ENCODE measurements at places on chromosomes 6 and 20.

DNA sequence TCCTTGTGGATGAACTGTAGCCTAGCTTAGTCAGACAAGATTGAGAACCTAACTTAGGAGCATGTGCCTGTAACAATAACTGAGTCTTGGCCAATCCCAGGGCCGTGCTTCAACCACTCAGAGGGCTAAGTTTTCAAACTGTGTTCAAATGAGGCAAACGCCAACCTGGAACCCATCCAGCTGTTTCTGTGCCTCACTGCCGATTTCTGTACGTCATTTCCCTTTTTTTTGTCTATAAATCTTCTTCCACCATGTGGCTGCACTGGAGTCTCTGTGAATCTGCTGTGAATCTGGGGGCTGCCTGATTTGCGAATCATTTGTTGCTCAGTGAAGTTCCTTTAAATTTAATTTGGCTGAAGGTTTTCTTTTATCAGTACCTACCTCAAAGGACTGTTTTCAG is 115.0 kb upstream of the CHD6 start:
- DNase-seq: no peak

DNA sequence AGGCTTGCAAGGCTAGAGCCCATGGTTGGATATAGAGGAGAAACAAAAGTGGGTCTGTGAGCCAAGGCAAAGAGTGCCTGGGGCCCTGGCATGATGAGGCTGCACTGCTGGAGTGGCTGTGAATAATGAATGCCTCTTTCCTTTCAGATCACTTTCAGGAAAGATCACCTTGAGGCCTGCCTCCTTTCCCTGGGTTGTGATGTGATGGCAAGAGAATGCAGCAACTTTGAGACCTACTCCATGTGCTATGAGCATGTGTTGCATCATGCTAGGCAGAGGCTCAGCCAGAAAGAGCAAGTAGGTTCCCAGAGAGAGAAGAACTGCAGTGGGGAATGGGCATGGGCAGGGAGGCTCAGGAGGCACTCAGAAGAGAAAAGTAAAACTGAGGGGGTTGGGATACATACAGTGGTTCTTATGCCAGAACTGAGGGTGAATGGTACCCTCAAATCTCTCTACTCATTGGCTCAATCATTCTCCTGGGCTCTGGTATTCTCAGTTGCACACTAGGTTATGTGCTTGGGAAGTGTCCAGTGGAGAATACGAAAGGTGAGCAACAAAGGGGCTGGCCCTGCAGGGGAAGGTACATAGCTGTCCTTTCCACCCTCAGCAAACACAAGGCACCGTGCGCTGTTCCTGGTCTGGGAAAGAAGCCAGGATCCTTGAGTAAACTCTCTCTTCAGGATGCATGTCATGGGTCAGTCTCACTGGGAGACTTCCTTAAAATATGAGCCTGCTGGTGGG is 45.9 kb downstream of the CD164 start:
- DNase-seq: no peak

DNA sequence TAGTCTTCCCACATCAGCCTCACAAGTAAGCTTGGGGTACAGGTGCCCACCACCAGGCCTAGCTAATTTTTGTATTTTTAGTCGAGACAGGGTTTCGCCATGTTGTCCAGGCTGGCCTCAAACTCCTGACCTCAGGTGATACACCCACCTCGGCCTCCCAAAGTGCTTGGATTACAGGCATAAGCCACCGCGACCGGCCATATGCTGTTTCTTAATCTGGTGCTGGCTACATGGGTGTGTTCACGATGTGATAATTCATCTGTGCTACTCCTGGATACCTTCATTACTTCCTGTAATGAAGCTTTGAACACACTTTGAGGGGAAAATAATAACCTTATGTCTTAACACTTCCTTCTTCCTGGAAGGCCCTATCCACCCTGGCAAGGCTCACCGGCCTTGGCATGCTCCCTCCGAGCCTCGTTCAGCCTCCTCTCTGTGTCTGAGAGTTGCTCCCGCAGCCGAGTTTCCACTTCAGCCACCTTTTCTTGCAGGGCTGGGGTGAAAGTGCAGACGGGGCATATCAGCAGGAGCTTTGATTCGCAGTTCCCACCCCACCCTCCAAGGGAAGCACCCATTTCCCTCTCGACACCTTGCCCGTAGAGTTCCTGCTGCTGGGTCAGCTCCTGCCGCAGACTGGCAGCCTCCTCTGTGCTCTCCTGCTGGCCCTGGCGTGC is 5.6 kb upstream of the PSORS1C2 start:
- DNase-seq: no peak

DNA sequence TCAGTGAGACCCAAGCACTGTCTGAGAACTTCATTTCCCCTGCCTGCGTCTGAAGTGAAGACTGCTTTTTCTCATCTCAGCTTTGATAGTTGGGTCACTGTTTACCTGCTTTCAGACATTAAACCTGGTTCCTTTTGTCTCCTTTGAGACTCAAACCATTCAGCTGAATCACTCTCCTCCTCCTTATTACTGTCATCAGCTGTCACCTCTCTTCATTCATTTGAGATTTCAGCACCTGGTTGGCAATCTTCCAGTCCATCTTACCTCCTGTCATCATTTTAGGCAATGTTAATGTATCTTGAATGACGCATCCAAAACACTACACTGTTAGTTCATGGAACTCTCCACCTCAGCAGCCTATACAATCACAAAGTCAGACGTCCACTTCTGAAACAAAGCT is 34.3 kb upstream of the SOX4 start:
- no peak for DNase-seq

DNA sequence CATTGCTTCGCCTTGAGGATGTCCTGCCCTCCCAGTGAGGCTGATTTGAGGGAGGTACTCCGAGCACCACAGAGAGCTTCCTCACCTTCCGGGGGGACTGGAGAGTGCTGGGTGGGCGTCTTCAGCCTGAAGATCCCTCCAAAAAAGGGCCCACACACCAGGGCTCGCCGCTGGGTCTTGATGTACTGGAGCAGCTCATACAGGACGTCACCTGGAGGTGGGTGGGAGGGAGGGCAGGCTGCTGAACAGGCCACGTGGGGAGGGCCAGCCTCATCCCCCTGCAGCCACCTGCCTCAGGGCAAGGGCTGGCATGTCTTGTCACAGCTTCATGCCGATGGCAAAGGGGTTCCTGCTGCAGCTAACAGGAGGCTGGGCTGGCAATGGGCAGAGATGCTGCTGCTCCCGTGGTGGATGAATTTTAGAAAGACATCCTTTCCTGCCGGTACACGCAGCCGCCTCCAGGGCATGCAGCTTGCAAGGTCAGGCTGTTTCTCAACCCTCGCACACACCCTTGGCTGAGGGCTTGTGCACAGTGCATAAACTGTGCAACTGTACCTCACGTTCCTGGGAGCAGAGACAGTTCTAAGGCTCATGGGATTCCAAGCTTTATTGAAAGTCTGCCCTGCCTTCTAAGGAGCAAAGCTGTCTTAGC is 14.0 kb downstream of the ETV7 start:
- no peak for DNase-seq

GRCh38 chr20:23407781-23408464 is 13.4 kb downstream of the NAPB start:
- DNase-seq: peak; percentile 51

- no peak for DNase-seq
Observed at GRCh38 chr6:17311595-17312311, 30.6 kb downstream of the RBM24 start.

DNA sequence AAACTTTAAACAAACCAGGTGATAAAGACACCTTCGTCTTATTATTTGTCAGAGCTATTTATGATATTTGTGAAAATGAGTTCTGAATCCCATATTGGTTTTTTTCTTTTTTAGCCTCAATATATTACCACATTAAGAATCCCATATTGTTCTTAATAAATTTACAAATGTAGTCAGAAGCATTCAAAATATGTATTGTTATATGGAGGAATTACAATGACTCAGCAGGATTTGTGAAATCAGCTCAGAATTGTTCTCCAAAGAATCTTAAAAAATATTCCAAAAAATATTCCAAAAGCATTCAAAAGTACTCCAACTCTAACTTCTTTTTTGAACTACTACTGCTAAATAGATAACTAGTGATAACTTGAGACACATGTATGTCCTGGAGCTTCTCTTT is 6.5 kb upstream of the ZNF343 start:
- no peak for DNase-seq

DNA sequence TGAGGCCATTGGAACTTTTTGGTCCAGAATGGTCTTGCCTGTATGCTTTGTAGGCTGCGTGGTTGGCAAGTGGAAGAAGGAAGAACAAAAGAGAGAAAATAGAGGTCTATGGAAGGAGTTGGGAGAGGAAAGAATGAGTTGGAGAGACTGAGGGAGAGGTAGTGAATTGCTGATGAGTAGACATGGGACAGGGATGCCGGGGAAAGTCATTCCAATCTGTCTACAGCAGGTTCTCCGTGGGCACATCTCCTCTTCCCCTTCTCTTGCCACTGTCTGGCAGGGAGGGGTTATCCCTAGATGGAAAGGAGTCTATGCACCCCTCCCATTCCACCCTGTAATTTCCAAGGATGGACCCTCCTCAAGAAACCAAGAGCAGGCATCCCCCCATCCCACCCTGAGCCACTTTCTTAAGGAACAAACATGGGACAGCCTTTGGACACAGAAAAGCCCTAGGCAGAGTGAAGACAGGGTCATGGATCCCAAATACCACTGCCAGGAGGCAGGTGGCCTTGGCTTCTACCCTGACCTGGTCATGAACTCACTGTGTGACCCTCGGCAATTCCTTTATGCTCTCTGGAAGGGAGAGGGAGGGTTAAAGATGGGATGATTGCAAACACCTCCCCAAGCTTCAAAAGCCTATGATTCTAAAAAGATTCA is 196.9 kb downstream of the LRFN2 start:
- no peak for DNase-seq

DNA sequence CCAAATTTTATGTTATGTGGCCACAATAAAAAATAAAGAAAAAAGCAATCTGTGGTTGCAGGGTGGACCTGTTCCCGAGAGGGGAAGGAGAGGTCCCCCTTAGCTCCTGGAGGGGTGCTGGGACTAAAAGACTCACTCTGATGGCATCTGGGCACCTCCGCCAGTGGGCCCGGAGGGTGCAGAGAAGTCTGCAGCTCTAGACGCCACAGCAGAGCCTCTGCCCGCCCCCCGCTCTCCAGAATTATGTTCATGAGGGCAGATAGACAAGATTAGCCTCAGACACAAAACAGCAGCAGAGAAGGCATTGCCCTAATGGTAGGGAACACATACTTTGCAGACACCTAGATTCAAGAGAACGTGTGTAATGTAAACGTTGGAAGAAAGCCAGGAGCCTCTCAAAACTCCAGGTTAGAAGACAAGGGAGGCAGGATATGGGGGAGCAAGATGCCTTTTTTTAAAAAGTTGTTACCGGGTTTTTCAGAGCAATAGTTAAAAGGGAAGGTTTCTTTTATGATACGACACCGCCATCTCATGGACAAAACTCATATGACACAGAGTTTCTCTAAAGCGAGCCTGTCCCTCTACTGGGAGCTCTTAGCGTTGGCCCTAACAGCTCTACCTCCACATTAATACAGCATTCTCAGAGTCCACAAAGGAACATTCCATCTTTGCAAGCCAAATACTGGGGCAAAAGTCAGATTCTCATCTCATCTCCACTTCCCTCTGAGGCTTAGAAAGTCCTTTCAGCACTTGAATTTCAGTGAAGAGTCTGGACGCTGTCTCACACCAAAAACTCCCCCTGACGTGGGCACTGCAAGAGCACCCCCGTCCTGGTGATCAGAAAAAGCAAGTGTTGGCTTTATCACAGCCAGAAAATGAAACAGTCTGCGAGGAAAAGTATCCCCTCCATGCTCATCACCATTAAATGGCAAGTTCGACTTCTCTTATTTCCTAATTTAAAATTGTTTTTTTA is 47.2 kb downstream of the FOXF2 start:
- peak; percentile 23 for DNase-seq

DNA sequence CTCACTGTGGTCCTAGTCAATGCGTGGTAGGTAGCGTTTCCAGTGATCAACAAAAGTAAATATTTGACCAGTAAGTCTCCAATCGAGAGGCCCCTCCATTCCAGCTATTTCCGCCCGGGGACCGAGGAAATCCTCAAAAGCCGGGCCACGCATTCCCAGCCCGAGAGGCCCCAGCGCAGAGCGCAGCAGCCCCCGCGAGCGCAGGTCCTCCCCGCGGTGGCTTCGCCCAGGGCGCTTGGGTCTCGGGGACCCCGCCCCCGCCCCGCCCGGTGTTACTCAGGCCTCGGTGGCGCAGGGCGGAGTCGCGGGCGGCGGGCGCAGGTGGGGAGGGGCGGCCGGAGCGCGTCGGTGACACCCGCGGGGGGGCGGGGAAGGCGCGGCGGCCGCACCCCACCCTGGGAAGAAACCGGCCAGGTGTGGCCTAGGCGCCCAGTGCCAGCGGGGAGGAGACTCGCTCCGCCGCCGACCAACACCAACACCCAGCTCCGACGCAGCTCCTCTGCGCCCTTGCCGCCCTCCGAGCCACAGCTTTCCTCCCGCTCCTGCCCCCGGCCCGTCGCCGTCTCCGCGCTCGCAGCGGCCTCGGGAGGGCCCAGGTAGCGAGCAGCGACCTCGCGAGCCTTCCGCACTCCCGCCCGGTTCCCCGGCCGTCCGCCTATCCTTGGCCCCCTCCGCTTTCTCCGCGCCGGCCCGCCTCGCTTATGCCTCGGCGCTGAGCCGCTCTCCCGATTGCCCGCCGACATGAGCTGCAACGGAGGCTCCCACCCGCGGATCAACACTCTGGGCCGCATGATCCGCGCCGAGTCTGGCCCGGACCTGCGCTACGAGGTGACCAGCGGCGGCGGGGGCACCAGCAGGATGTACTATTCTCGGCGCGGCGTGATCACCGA is at the start of gene DSP:
DSP (plus strand) TSS at position 497 of the 890 bp plus-strand sequence; CDS start at position 742, 245 bp downstream.
- DNase-seq: peak; percentile 35

- DNase-seq: no peak
Observed at GRCh38 chr6:28496099-28496779, 19.4 kb downstream of the GPX6 start.

- no peak for DNase-seq
Observed at GRCh38 chr20:2851086-2851485, 10.5 kb downstream of the VPS16 start.

- DNase-seq: no peak
Observed at GRCh38 chr6:166348305-166348949, 6.1 kb upstream of the SFT2D1 start.

- no peak for DNase-seq
Observed at GRCh38 chr6:155646443-155646842, 190.8 kb upstream of the NOX3 start.

- DNase-seq: no peak
Observed at GRCh38 chr6:138419766-138420165, 15.7 kb downstream of the HEBP2 start.
